ENCODE measurements at places on chromosomes 2 and 18. TPM values are rescaled to one million over a fixed set of nuclear protein-coding genes. Genes with fewer than 3 reads are reported as not detected.

The ERFE gene
- total RNA-seq: 24.2 TPM

The CD207 gene
- total RNA-seq: not detected

The MGAT4A gene
- total RNA-seq: 0.17 TPM

The GRHL1 gene
- 0.40 TPM for total RNA-seq

The TGFA gene
- not detected for total RNA-seq

The PAIP2B gene
- total RNA-seq: 0.17 TPM

The GAD1 gene
- 0.29 TPM for total RNA-seq

The TMEM200C gene
- total RNA-seq: not detected

The SMYD1 gene
- 1.6 TPM for total RNA-seq

The SP110 gene
- 20.8 TPM for total RNA-seq

The KLHL41 gene
- total RNA-seq: 32.3 TPM

The PRKAG3 gene
- not detected for total RNA-seq

The CTAGE1 gene
- total RNA-seq: not detected

The SMIM21 gene
- total RNA-seq: not detected

The ASXL3 gene
- under 0.01 TPM for total RNA-seq

The SCYGR4 gene
- not detected for total RNA-seq

The GPC1 gene
- 118 TPM for total RNA-seq

The KLHL29 gene
- 3.2 TPM for total RNA-seq

The ARHGAP28 gene
- total RNA-seq: 15.5 TPM

The LONRF2 gene
- total RNA-seq: not detected

The ASIC4 gene
- total RNA-seq: not detected

The NTSR2 gene
- not detected for total RNA-seq

The PDIA6 gene
- 274 TPM for total RNA-seq

The SLC9A2 gene
- not detected for total RNA-seq

The NDC80 gene
- total RNA-seq: 64.1 TPM

The RAB6D gene
- total RNA-seq: not detected

The CFAP65 gene
- total RNA-seq: not detected

The ADRA2B gene
- not detected for total RNA-seq

The PRSS56 gene
- total RNA-seq: 0.40 TPM

The ATP8B1 gene
- total RNA-seq: 5.6 TPM

The MROH2A gene
- total RNA-seq: not detected

The B3GNT7 gene
- total RNA-seq: not detected

The LRRC30 gene
- total RNA-seq: not detected
